ENCODE measurements at places on chromosomes 7 and 10.

- no peak for DNase-seq
Measured at GRCh38 chr10:122852261-122852660, 6.6 kb upstream of the CUZD1 start.

- DNase-seq: no peak
Measured at GRCh38 chr10:75870039-75870645, 438.7 kb downstream of the LRMDA start.

DNA sequence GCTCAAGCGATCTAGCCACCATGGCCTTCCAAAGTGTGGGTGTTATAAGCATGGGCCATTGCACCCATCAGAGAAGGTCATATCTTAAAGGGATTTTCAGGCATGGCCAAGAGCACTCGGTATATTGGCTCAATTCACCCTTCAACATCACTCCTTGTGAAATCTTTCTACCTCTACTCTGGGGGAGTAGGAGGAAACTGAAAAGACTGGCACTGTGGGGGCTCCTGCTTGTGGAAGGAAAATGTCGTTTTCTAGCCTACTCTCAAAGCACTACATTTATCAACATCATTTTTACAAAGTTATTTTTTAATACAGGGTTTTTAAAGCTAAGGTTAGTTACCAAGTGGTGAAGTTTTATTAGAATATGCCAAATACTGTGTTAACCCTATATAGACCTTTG lies 42.0 kb upstream of the CACNB2 start:
- DNase-seq: no peak

DNA sequence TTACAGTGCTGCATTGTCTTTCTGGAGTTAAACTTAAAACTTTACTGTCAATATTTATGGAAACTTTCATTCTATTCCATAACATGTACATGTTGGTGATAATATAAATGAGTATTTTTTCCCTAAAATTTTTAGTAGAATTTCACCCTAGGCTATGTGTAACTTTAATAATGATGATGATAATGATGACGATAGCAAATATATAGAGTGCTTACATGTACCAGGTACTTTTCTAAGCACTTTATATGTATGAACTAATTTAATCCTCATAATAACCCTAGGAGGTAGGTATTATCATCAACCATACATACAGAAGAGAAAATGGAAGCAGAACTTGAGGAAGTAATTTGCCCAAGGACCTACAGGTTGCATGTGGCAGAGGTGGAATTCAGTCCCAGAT lies 85.6 kb downstream of the LRRTM3 start:
- no peak for DNase-seq
